SJSA1 (cell line): ENCODE measurements at places on chromosomes 7 and 10. TPM values are rescaled to one million over a fixed set of nuclear protein-coding genes. Genes with fewer than 3 reads are reported as not detected.
A peak's percentile ranks its signal among the peaks of the same experiment; 100 is the strongest.

The EPHB4 gene
- total RNA-seq: 39.8 and 49.0 TPM in 2 replicates

The PNLIPRP2 gene
- not detected in 2 replicates for total RNA-seq

The ORC5 gene
- total RNA-seq: 37.4 and 41.5 TPM in 2 replicates

The FZD8 gene
- 15.7 and 15.9 TPM in 2 replicates for total RNA-seq

The RASA4B gene
- 4.0 and 9.5 TPM in 2 replicates for total RNA-seq

The ZNF467 gene
- not detected in 2 replicates for total RNA-seq

The HMX3 gene
- 10.8 and 10.9 TPM in 2 replicates for total RNA-seq

The TRPV5 gene
- total RNA-seq: not detected in 2 replicates

The CD36 gene
- 0.32 TPM in 1 of 2 replicates, not detected in the other for total RNA-seq

The PDE1C gene
- total RNA-seq: 0.11 TPM in 1 of 2 replicates, not detected in the other

The RAB18 gene
- 53.0 and 71.6 TPM in 2 replicates for total RNA-seq

The BAMBI gene
- 61.0 and 76.9 TPM in 2 replicates for total RNA-seq

The RUFY2 gene
- total RNA-seq: 21.4 and 21.8 TPM in 2 replicates

The SND1 gene
- 163 and 172 TPM in 2 replicates for total RNA-seq

The PPP1R17 gene
- total RNA-seq: not detected in 2 replicates

The SH2D4B gene
- 0.08 TPM in 1 of 2 replicates, not detected in the other for total RNA-seq

The CTNNA3 gene
- total RNA-seq: 0.18 TPM in 1 of 2 replicates, not detected in the other

GRCh38 chr10:63543576-63543962 is 22.4 kb downstream of the REEP3 start:
- H3K27ac ChIP-seq: no peak overlapping the region
- no peak overlapping the region for H3K4me3 ChIP-seq
- H3K36me3 ChIP-seq: peaks cover 5% of the 10 kb centered on the region; the same call in 1 of the 2 replicates
- peaks cover 9% of the 10 kb centered on the region for H3K4me1 ChIP-seq
- DNase-seq: no peak

- H3K36me3 ChIP-seq: no peaks in the 10 kb centered on the region
- no peaks in the 10 kb centered on the region; the same call in 1 of the 2 replicates for H3K27me3 ChIP-seq
- DNase-seq: no peak
- H3K4me1 ChIP-seq: no peaks in the 10 kb centered on the region
- no peak overlapping the region for H3K4me3 ChIP-seq
These were observed 76.2 kb upstream of the ICA1 start for GRCh38 chr7:8338206-8338605.

DNA sequence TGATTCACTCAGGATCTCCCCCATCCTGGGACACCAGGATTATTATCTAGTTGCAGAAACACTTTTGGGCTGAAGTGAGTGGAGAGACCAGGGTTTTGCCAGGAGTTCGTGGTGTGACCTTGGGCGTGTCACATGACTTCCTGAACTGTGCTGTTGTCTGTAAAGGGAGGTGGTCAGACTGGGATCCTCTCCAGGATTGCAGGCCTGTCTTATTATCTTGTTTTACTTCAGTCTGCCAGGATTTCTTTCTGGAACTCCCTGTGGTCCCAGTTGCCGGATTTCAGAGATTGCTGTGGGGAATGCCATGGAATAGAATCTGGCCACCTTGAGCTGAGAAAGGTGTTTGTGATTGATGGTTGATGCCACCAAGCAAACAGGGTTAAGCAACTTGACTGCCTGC is 35.8 kb downstream of the CRCP start:
- H3K27ac ChIP-seq: peak overlapping the region; percentile 40
- peaks cover 71% of the 10 kb centered on the region for H3K36me3 ChIP-seq
- H3K4me1 ChIP-seq: peaks cover 70% of the 10 kb centered on the region
- H3K4me3 ChIP-seq: no peak overlapping the region

DNA sequence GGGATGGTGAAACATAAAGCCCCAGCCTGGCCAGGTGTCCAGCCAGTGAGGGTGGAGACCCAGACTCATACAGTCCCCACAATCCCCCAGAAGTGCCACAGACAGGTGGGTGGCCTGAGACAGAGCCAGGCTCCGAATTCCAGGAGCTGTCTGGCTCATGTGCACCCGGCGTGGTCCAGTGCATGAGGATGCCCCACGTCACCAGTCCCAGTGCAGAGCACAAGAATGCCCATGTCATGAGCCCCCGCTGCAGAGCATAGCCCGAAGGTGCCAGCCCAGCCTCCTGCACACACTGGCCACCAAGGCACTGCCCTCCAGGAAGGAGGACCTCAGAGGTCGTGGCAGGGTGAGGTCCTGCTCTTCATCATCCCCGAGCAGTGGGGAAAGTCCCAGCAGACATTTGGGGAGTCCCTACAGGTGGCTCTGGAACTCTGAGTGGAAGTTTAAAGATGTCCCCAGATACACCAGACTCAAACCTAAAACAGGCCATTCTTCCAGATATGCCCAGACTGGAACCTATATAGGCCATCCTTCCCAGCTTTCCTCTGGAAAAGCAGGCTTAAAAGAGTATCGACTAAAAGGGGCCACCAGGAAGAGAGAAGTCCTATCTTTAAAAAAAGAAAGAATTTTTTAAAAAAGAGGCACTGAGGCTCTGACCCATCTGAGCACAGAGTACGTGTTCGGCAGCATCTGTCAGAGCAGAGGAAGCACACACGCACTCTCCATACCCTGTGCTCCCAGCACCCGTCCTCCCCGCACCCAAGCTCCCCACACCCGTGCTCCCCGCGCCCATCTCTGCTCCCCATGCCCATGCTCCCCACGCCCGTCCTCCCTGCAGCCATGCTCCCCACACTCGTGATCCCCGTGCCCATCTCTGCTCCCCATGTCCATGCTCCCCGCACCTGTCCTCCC is 11.5 kb downstream of the DIP2C start:
- H3K27ac ChIP-seq: no peak overlapping the region
- H3K27me3 ChIP-seq: no peaks in the 10 kb centered on the region
- no peak for DNase-seq
- no peak overlapping the region for H3K4me3 ChIP-seq
- peaks cover 27% of the 10 kb centered on the region for H3K4me1 ChIP-seq
- no peaks in the 10 kb centered on the region for H3K36me3 ChIP-seq

DNA sequence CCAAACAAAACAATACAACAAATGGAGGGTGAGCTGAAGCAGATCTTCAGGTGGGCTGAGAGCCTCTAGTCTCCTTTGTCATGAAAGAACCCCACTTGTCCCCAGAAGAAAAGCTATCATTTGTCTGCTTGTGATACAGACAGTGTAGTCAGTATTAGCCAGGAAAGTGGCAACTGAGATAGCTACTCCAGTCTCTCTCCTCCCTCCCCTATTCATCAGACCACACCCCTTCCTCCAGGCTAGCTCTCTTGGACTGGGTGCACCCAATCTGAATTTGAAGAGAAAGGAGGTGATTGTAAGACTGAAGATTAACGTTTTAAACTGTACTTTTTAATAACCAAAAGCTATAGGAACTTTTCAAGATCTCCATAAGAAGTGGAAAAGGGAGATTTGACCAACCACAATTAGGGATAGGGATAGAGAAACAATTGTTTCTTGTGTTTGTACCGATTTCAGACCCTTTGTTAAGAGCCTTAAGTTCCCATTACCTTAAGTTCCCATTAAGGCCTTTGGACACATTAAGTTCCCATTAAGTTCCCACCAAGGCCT is 14.1 kb downstream of the BMPR1A start:
- no peaks in the 10 kb centered on the region for H3K27me3 ChIP-seq
- no peak overlapping the region for H3K27ac ChIP-seq
- no peak for DNase-seq
- H3K4me3 ChIP-seq: no peak overlapping the region
- no peaks in the 10 kb centered on the region; the same call in 1 of the 2 replicates for H3K36me3 ChIP-seq

DNA sequence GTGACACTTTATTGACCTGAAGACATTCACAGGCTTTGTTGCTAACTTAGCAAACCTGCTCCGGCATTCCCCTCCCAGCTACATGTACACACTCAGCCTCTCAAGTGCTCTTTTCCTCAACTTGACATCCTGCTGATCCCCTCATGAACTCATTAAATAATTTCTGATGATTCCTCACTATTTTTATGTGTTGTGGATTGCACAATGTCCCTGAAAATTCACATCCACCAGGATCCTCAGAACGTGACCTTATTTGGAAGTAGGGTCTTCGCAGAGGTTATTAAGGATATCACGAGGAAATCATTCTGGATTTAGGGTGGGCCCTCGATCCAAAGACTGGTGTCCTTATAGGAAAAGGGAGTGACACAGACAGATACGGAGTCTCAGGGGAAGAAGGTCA is 27.3 kb downstream of the FIGNL1 start:
- no peak overlapping the region for H3K4me3 ChIP-seq

- DNase-seq: peak; percentile 73
- no peak overlapping the region for H3K4me3 ChIP-seq
- peaks cover 31% of the 10 kb centered on the region for H3K4me1 ChIP-seq
- H3K27me3 ChIP-seq: no peaks in the 10 kb centered on the region
These were observed 11.1 kb downstream of the FAM53B start for GRCh38 chr10:124732931-124733570.

GRCh38 chr7:1314021-1314907 is 81.6 kb downstream of the UNCX start:
- H3K36me3 ChIP-seq: no peaks in the 10 kb centered on the region
- no peak overlapping the region for H3K27ac ChIP-seq
- H3K4me1 ChIP-seq: no peaks in the 10 kb centered on the region
- no peak for DNase-seq

GRCh38 chr10:119541459-119542356 is 811 bp downstream of the RGS10 start:
- peaks cover 34% of the 10 kb centered on the region for H3K4me1 ChIP-seq
- no peak overlapping the region for H3K27ac ChIP-seq
- H3K27me3 ChIP-seq: no peaks in the 10 kb centered on the region
- peaks cover 8% of the 10 kb centered on the region; the same call in 1 of the 2 replicates for H3K36me3 ChIP-seq
- peak overlapping the region; percentile 81 for H3K4me3 ChIP-seq

- no peaks in the 10 kb centered on the region for H3K27me3 ChIP-seq
- peaks cover 53% of the 10 kb centered on the region for H3K36me3 ChIP-seq
- H3K4me3 ChIP-seq: peak overlapping the region; percentile 63
These were observed 557 bp downstream of the TMEM120A start for GRCh38 chr7:75993689-75994387.

- no peak overlapping the region for H3K27ac ChIP-seq
- H3K27me3 ChIP-seq: no peaks in the 10 kb centered on the region
- H3K4me1 ChIP-seq: peaks cover 13% of the 10 kb centered on the region
- no peak for DNase-seq
- no peaks in the 10 kb centered on the region for H3K36me3 ChIP-seq
These were observed 161.6 kb downstream of the PFKFB3 start for GRCh38 chr10:6364283-6364682.

- peaks cover 53% of the 10 kb centered on the region for H3K36me3 ChIP-seq
- H3K27ac ChIP-seq: no peak overlapping the region
- no peaks in the 10 kb centered on the region for H3K27me3 ChIP-seq
- no peak for DNase-seq
- H3K4me3 ChIP-seq: no peak overlapping the region
These were observed 86.2 kb upstream of the PPIF start for GRCh38 chr10:79260811-79261740.

GRCh38 chr7:129163875-129164544 is 19.5 kb downstream of the TSPAN33 start:
- DNase-seq: peak; percentile 25
- peaks cover 3% of the 10 kb centered on the region for H3K4me1 ChIP-seq
- no peaks in the 10 kb centered on the region for H3K27me3 ChIP-seq
- H3K36me3 ChIP-seq: no peaks in the 10 kb centered on the region
- H3K4me3 ChIP-seq: no peak overlapping the region

DNA sequence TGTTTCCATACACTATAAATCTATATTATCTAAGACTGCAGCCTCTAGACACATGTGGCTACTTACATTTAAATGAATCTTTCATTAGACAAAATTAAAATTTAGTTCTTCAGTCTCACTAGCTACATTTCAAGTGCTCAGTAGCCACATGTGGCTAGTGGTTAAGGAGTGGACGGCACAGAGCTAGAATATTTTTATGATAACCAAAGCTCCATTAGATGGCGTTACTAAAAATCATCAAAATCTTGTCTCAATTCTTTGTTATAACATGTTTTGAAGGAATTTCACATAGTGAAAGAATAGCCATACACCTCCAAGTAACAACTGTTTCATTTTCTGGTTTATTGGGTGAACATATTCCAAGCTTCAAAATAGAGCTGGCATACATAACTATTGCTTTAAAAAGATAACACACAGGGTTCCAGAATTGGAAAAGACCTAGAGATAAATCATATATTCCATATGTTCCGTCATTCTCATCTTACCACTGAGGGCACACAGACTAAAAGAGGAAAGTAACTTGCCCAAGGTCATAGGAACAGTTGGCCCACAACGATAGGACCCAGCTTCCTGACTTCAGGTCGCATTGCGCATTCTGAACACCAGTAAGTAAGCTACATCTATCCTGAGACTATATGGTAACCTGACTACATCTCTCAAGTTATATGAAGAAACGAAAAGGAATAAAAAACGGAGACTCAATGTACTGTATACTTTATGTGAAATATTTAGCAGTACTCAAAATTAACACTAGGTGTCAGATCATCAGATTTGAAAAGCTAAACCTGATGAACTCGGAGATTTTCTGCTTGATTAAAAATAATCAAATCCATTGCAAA is 66.6 kb downstream of the CAV1 start:
- no peak for DNase-seq
- no peak overlapping the region for H3K4me3 ChIP-seq
- no peaks in the 10 kb centered on the region for H3K36me3 ChIP-seq
- H3K4me1 ChIP-seq: peaks cover 13% of the 10 kb centered on the region
- H3K27ac ChIP-seq: no peak overlapping the region

DNA sequence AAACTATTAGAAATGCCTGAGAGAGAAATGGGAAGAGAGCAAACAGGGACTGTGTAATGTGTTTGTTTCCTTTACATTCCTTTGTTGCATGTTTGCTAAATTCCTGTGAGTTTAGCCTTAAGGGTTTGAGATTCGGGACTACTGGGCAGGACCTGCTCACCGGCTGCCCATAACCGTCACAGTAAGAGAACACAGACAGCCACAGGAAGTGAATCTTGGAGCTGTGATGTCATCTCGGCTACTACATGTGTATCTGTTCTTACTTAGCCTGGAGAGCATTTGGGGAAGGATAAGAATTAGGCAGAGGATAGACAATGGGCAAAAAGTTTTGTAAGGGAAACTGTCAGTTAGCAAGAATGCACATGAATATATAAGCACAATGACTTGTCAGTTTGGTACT is 485.1 kb upstream of the KLF6 start:
- peaks cover 12% of the 10 kb centered on the region for H3K4me1 ChIP-seq
- peak; percentile 80 for DNase-seq
- H3K27me3 ChIP-seq: no peaks in the 10 kb centered on the region
- peak overlapping the region; percentile 45 for H3K27ac ChIP-seq

- H3K36me3 ChIP-seq: no peaks in the 10 kb centered on the region
- DNase-seq: no peak
- H3K27ac ChIP-seq: no peak overlapping the region
These were observed 104.2 kb downstream of the ADK start for GRCh38 chr10:74255214-74255613.

DNA sequence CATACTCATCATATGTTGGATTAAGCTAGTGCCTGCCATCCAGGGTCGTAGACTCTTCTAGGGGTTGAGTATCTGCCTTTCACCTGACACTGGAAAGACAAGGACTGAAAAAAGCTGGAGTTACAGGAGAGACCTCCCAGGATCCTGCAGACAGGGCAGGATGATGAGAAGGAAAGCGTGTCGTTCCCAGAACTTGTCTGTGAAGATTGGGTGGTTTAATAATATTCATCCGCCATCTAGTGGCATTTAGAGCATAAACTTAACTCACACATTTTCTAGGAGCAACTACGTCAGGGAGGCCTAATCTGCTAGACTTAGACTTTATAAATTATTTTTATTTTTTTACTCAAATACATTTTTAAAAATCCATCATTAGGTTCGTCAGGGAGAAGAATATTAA is 59.6 kb downstream of the ADRB1 start:
- H3K4me3 ChIP-seq: no peak overlapping the region
- no peaks in the 10 kb centered on the region for H3K27me3 ChIP-seq
- no peak overlapping the region for H3K27ac ChIP-seq
- peaks cover 14% of the 10 kb centered on the region for H3K4me1 ChIP-seq
- DNase-seq: peak; percentile 52
